ENCODE measurements at places on chromosomes 1 and 21. TPM values are rescaled to one million over a fixed set of nuclear protein-coding genes. Genes with fewer than 3 reads are reported as not detected.

The C1orf94 gene
- total RNA-seq: not detected

The MAN1C1 gene
- total RNA-seq: 15.5 TPM

The ABCA4 gene
- total RNA-seq: not detected

The MCOLN2 gene
- 51.8 TPM for total RNA-seq

The MROH9 gene
- total RNA-seq: not detected

The DISC1 gene
- 14.4 TPM for total RNA-seq

The CRYBG2 gene
- total RNA-seq: 5.7 TPM

The NTMT2 gene
- not detected for total RNA-seq

The DCST1 gene
- not detected for total RNA-seq

The LRRC8C gene
- total RNA-seq: 44.3 TPM

The IL23R gene
- total RNA-seq: 0.53 TPM

The KCND3 gene
- not detected for total RNA-seq

The OR2T11 gene
- total RNA-seq: not detected

The GBP5 gene
- 362 TPM for total RNA-seq

The WDR47 gene
- total RNA-seq: 10.7 TPM

The ACKR1 gene
- total RNA-seq: not detected

The C1orf50 gene
- 10.3 TPM for total RNA-seq

The SIK1 gene
- 7.8 TPM for total RNA-seq

The MYCBP gene
- 45.0 TPM for total RNA-seq

The CA6 gene
- 4.8 TPM for total RNA-seq

The PEA15 gene
- total RNA-seq: 43.2 TPM

The CTSS gene
- 95.9 TPM for total RNA-seq

The GJA8 gene
- total RNA-seq: not detected
